Brain microvascular endothelial cell (primary cell): ENCODE measurements at places on chromosomes 4 and X.

DNA sequence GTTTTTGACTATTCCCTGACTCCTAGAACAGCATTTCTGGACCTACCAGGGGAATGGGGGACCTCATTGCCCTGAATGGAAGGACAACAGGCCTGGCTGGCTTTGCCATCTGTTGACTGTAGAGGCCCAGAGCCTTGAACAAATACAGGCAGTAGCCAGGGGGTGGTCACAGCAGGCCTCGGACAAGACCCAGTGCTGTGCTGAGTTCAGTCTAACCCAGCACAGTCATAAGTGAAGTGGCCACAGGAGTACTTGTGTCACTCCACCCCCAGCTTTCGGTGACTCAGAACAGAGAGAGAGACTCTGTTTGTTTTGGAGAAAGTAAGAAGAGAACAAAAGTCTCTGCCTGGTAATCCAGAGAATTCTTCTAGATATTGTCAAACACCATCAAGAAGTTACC lies 310.0 kb downstream of the PRR32 start:
- no peak for DNase-seq

- no peak for DNase-seq
Measured at GRCh38 chrX:74461384-74461783, 40.1 kb downstream of the SLC16A2 start.

GRCh38 chrX:85114776-85115175 lies 111.1 kb downstream of the APOOL start:
- no peak for DNase-seq

GRCh38 chr4:33188733-33189132 lies 2468.6 kb downstream of the PCDH7 start:
- no peak for DNase-seq

DNA sequence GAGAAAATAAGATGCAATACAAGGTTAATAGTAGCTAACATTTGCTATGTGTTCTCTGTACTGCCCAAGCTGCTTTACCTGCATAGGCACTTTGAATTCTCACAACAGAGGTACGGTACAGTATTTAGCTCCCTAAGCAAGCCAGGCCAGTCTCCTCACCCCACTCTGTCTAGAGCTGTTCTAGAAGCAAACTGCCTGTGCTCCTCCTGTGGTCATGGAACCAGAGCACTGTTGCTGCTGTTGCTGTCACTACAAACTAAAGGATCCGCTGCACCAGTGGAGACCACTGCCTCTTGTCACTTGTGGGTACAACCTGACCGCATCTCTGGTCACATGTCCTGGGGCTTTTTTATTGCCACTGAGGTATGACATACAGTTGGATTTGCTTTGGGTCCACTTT lies 19.6 kb downstream of the ZNF330 start:
- no peak for DNase-seq

GRCh38 chrX:335758-336155 lies 17.2 kb upstream of the GTPBP6 start:
- DNase-seq = no peak
